Esophagus squamous epithelium (tissue), 5 donors: ENCODE measurements at places on chromosomes 7 and 10.

- DNase-seq, result no peak
These were observed 256.6 kb upstream of the KLF6 start for GRCh38 chr10:4041635-4042034.

GRCh38 chr10:126073606-126074005 lies 177.2 kb downstream of the FANK1 start:
- no peak for DNase-seq

DNA sequence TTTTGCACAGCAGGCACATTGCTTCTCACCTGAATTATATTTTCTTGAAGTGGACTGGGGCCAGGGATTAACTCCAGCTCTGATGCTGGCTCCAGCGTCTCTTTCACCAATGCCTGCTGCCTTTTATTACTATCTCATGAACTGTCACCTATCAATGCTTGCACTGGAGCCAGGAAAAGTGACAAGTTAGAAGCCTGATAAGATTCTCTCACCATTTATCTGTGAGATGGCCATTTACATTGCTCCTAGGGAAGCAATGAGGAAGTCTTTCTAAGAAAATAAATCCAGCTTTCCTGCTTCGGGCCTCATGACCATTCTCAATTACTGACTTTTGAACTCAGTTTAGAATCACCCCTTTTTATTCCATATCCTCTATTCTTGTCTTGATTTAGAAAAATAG lies 48.5 kb upstream of the LRRTM3 start:
- no peak for DNase-seq

GRCh38 chr7:107446531-107446930 lies 23.3 kb upstream of the GPR22 start:
- no peak for DNase-seq

DNA sequence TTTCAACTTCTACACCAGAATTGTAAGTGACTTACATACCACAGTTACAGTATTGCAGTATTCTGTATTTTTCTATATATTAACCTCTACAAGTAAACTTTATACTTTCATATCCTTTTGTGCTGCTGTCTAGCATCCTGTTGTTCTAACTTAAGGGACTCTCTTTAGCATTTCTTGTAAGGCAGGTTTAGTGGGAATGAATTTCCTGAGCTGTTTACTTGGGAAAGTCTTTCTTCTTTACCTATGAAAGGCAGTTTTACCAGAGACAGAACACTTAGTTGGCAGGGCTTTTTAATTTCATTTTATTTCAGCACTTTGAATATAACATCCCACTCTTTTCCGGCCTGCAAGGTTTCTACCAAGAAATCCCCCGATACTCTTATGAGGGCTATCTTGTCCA lies 75.8 kb upstream of the WAC start:
- DNase-seq, result no peak

DNA sequence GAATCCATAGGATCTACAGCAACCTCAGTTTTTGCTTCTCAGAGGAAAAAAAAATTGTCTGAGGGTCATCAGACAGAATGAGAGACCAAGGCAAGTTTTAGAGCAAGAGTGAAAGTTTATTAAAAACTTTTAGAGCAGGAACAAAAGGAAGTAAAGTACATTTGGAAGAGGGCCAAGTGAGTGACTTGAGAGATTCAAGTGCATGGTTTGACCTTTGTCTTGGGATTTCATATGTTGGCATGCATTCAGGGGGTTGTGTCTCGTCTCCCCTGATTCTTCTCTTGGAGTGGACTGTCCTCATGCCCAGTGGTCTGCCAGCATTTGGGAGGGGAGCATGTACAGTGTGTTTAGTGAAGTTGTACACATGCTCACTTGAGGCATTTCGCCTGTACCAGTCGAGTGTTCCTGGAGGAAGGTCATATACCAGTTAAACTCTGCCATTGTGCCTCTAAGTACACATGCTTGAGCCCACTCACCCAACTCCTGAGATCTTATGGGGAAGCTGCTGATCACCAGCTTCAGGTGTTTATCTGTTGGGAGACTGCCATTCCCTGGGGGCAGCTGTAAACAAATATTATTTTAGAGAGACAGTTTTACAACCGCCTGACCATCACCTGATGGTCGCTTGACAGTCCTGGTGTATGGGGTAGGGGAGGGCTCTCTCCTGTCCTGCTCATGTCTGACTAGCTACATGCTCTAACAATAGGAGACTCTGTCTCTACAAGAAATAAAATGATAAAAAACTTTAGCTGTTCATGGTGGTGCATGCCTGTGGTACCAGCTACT lies 109.4 kb downstream of the EEPD1 start:
- DNase-seq, result no peak

DNA sequence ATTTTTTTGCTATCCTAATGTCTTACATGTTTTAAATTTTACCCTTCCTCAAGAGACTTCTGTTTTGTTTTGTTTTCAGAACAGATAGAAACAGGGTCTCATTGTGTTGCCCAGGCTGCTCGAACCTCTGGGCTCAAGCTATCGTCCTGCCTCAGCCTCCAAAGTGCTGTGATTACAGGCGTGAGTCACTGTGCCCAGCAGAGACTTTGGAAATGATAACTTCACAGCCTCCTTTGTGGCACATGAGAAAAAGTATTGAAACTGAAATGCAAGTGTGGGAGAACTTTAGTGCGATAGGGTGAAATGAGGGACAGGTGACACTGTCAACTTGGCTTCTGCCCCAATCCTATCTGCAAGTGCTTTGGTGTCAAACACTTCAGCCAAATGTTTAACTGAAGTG lies 21.6 kb downstream of the IRF5 start:
- no peak for DNase-seq

DNA sequence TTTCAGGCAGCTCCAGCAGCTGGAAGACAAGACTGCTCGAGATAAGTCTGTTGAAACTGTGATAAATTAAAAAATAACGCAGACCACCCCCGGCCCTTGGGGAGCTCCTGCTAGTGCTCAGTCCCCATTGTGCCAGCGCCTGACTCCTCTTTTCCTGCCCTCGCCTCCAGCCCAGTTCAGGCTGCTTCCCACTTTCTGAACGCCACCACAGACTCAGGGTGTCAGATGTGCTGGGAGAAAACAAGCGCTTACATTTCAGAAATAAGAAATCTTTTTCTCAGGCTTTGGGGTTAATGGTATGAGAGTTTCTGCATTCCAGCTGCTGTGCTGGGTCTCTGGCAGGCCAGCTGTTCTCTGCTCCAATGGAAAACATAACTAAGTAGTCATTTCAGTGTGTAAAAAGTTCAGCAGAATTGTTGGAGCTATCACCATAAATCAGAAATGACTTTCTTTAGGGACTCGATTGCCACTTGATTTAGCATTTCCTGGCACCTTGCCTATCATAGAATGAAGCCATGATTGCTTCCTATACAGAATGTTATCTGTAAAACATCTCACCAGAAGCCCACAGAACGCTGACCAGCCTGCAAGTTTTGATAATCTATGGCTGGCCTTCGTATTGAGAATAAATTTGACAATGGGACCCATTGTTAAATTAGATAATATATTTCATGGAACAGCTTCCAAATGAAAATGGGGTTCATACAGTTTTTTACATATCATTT lies 257.0 kb upstream of the ZNF32 start:
- no peak for DNase-seq

GRCh38 chr10:59561477-59562121 lies 148.1 kb downstream of the SLC16A9 start:
- DNase-seq, result no peak

- no peak for DNase-seq
These were observed 2.3 kb upstream of the CYTH3 start for GRCh38 chr7:6274743-6275142.

- DNase-seq, result no peak
These were observed 22.7 kb downstream of the AP5Z1 start for GRCh38 chr7:4797858-4798705.

- no peak for DNase-seq
These were observed 472.0 kb upstream of the CNTNAP2 start for GRCh38 chr7:145644426-145645134.

- DNase-seq, result no peak
These were observed 12.7 kb downstream of the TASOR2 start for GRCh38 chr10:5697342-5697741.

DNA sequence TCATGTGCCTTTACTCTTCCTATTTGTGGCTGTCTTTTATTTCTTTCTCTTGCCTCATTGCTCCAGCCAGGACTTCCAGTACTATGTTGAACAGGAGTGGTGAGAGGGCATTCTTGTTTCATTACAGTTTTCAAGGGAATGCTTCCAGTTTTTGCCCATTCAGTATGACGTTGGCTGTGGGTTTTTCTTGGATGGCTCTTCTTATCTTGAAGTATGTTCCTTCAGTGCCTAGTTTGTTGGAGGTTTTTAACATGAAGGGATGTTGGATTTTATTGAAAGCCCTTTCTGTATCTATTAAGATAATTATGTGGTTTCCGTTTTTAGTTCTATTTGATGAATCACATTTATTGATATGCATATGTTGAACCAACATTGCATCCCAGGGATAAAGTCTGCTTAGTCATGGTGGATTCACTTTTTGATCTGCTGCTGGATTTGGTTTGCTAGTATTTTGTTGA lies 96.8 kb downstream of the GLCCI1 start:
- no peak for DNase-seq

DNA sequence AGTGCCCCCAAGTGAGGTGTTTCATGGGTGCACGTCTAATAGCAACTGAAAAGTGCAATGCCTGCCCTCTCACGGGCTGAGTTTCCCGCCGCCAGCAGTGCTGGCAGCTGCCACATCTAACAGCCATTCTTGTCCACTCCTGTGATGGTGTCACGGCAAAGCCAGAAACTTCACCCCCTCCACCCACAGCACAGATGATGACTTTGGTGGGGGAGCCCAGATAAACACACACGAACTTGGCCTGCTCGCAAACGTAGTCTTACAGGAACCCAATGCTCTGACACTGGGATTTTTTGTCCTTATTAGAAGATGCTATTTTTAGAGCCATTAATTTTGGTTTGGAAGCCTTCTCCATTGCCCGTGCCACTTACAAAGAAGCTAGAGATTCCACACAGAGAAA lies 26.7 kb downstream of the CPXM2 start:
- no peak for DNase-seq

- no peak for DNase-seq
These were observed 77.8 kb downstream of the JAZF1 start for GRCh38 chr7:28102797-28103196.

GRCh38 chr10:33783557-33783956 lies 449.1 kb upstream of the NRP1 start:
- no peak for DNase-seq

DNA sequence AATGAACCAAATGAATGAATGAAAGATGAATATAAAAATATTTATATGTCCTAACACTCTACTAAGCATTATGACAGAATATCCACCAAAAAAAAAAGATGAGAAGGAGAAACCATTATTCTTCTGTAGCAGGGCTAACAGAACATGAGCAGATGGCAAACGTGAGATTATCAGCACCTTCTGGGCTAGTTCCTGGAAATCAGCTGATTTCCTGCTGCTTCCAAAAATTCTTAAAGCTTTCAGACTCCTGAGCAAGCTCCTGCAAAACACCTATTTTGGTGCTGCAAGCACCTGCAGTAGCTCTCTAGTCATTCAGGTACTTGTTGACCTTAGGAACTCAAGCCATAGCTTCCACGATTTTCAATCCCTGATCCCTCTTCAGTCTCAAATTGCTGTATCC lies 51.8 kb downstream of the NPSR1 start:
- DNase-seq, result no peak

DNA sequence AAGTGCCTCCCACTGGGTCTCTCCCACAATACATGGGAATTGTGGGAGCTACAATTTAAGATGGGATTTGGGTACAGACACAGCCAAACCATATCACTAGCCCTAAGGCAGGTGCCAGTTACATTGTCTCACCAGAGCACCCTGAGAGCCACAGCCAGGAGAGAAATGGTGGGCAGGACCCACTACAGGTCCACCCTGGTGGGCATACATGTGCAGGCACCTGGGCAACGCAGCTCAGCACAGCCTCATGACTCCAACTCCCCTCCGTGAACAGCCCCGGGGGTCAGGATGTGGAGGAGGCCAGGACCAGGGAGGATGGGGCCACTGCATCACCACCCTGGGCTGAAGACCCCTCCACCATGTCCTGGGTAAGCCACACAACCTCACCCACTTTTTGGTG lies 205.7 kb downstream of the PTPRN2 start:
- no peak for DNase-seq

DNA sequence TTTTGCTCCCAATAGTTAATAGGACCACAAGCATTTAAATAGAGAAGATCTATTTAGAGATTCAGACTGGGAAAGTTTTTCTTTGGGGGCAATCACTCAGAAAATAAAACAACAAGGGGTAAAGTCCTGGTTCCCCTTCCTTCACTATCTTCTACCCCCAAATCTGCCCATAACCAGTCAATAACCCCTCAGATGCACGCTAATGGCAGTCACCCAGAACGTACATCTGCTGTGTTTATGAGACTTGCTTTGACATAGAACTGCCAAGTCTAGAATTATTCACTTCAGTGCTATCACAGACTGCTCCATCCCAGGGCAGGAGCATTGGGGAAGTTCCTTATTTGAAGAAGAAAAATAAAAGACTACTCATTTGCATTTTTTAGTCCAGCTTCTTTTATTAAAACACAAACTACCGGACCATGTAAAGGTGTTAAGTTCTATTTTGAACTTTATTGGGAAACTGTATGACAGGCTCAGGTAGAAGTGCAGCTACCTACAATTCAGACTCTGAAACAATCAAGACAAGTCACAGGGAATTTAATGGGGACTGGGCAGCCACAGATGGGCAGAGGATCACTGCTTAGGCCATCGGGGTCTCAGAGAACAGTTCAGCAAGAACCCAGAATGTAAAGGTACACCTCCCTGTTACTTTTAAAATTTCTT lies 38.4 kb downstream of the ANK3 start:
- no peak for DNase-seq

- DNase-seq, result no peak
These were observed 4.4 kb downstream of the TBX20 start for GRCh38 chr7:35249537-35249907.

DNA sequence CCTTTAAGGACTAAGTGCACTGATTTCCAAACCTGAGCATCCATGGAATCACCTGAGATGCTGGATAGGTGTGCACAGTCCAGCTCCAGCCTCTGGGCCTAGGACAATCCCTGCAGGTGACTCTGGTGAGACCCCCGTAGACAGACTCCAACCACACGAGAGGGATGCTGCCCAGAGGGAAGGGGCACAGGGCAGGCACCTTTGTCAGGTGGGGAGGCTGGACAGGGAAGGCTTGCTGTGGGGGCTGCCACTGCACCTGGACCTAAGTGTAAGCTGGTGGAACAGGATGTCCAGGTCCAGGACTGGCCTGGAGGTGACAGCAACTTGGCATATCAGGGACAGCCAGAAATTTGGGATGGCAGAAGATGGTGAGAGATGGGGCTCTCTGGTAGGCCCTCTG lies 45.1 kb upstream of the CTBP2 start:
- DNase-seq, result no peak

- DNase-seq, result no peak
These were observed 123.3 kb upstream of the GAD2 start for GRCh38 chr10:26093229-26093628.

- no peak for DNase-seq
These were observed 27.6 kb upstream of the PLPP4 start for GRCh38 chr10:120429395-120429794.

GRCh38 chr7:99311702-99312101 lies 14.0 kb upstream of the ARPC1A start:
- DNase-seq, result no peak

GRCh38 chr7:148729984-148730733 lies 31.5 kb downstream of the CUL1 start:
- DNase-seq, result no peak

GRCh38 chr10:79056361-79056735 lies 12.4 kb upstream of the ZMIZ1 start:
- DNase-seq, result no peak

GRCh38 chr10:71241114-71241829 lies 28.9 kb downstream of the UNC5B start:
- no peak for DNase-seq
